ENCODE measurements at places on chromosomes 6 and 20.

DNA sequence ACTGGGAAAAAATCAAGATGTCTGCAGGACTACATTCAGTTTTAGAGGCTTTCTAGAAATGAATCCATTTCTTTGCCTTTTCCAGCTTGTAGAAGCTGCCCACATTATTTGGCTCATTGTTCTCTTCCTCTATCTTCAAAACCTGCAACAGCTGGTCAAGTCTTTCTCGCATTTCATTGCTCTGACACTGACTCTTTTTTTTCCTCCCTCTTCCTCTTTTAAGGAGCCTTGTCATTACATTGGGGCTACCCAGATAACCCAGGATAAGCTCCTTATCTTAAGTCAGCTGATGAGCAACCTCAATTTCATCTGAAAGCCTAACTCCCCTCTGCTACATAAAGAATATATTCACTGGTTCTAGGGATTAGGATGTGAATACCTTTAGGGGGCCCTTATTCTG lies 53.2 kb upstream of the CEP162 start:
- DNase-seq: no peak

DNA sequence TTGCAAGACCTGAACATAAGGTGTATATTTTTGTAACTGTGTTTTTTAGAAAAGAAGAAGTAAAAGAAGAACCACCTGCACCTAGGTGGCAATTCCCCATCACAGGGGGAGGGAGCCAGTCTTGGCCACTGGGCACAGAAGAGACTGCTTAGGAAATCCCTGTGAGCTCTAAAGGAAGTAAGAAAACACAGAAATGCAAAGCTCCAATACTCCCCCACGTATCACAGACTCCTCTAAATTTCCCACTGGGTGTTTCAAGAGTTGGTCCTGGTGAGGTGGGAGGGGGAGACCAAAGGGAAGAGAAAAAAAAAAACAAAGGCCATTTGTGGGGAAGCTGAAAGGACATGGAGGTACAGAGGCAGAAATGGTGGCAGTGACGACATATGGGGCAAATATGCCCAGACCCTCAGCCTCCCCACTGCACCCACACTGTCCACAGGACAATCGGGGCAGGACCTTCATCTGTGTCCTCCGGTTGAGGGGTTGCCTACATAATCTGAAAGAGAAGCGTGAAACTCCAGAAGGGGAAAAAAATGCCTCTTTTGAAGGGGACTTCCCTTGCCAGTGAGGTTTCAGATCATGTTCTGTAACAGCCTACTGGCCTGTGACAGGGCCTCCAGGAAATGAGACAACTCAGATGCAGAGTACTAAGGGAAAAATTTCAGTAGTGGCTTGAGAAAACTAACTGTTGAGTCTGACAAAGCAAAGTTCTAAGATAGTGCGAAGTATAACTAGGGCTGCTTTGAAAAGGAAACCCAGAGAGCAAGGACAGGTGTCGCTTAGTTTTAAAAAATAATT lies 226.2 kb upstream of the MARCKS start:
- DNase-seq: no peak

DNA sequence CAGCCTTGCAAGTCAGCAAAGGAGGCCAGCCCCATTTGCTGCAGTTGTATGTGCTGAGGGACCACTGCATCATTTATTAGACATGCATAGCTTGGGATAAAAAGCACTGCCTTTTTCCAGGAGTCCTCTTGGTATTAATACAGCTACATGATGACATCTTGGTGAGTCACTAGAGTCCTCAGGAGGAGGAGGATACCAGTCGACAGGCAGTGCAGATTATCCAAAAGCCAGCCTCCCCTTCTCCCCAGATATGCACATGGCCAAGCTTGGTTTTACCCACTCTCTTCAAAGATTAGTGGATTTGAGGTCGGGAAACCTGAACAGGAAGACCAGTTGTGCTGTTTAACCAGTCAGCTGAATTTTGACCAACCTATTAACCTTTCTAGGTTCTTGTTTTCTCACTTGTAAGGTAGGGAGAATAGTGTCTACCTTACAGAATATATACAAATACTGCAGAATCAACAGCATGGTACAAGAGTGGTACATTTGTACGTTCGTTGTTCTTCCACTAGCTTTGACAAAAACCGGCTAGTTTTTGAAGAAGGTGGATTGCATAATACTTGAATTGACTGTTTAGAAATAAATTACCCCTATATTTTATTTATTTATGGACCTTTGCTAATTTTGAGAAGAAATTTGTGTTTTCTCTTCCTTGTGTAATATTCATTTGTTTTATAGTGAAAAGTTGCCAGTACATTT lies 31.9 kb downstream of the VAPB start:
- no peak for DNase-seq

DNA sequence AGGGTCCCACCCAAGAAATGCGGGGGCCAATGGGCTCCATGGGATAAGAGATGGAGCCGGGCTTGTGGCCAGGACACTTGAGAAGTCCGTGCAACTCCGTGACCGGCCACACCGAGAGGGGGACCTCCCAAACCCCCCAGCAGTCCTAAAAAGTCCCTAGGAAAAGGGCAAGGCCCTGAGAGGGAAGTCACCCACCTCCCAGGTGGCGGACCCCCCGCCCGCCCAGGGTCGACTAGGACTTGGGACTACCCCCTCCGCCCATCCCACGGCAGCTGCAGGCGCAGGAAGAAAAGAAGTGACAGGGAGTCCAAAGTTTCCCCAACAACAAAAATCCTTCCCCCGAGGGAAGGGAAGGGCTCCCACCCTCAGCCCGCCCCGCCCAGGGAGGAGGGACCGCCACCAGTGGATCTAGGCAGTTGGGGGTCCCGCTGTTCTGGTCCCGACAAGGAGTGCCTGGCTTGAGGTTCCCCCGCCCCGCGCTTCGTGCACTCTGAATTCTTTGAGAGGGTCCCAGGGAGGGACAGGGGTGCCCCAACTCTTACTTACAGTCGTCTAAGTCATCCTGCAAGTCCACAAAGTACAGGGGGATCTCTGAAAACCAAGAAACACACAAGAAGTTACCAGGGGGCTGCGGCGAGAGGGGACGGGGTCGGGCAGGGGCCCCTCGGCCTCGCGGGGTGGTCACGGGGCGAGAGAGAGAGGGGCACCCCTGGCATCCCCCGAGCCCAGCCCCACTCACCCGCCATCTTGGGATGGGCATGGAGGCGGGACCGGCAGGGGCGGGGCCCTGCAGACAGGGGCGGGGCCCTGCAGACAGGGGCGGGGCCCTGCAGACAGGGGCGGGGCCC lies 611 bp upstream of the RAB22A start:
- DNase-seq: no peak

DNA sequence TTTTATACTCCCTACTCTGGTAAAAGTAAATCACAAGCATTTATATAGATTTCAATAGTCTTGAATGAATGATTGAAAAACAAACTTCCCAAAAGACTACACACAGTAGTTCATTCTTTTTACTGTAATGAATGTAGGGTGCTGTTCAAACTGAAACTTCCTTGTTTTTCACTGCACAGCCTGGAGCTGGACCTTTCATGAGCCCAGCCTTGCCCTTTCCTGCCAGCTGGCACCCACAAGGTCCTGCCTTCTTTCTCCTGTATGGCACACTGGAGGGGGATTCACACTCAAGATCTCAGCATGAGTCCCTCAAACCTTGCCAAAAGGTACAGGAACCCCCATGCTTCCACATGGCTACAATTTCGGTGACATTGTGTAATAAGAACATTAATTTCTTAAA lies 50.9 kb downstream of the COL12A1 start:
- no peak for DNase-seq

GRCh38 chr20:18533491-18533890 lies 25.8 kb downstream of the SEC23B start:
- DNase-seq: no peak

DNA sequence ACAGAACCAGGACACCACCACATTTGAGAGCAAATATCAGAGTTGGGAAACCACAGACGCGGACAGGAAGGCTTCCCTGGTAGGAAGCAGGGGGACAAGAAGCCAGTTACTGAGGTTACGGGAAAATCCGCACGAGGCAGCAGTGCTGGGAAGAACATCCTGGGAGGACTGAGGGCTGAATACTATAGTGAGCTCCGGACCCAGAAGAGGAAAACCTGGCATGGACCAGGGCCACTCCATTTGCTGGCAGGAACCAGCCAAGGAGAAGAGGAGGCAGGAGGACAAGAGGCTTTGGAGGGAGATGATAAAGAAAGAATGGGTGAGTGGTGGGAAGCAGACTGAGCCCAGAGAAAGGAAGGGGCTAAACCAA lies 6.1 kb upstream of the DSN1 start:
- no peak for DNase-seq

- no peak for DNase-seq
Observed at GRCh38 chr20:38927902-38928578, 1.8 kb downstream of the FAM83D start.
